CD4-positive, alpha-beta T cell (primary cell): ENCODE measurements at places on chromosomes 3 and 15. TPM values are rescaled to one million over a fixed set of nuclear protein-coding genes. Genes with fewer than 3 reads are reported as not detected.
A peak's percentile ranks its signal among the peaks of the same experiment; 100 is the strongest.

The ACSBG1 gene
- total RNA-seq, result 0.22 TPM

The FBXL22 gene
- 1.6 TPM for total RNA-seq

The RFX7 gene
- total RNA-seq, result 23.6 TPM

The XYLB gene
- total RNA-seq, result 0.59 TPM

The PLCH1 gene
- 0.20 TPM for total RNA-seq

The CCR2 gene
- 0.99 TPM for total RNA-seq

The DGKG gene
- not detected for total RNA-seq

The ECE2 gene
- not detected for total RNA-seq

The AP4E1 gene
- total RNA-seq, result 6.3 TPM

The CELF6 gene
- total RNA-seq, result 2.4 TPM

The ZNF660 gene
- 0.03 TPM for total RNA-seq

The CLPX gene
- 29.1 TPM for total RNA-seq

The TJP1 gene
- not detected for total RNA-seq

The PHC3 gene
- 143 TPM for total RNA-seq

GRCh38 chr3:73188707-73189106 lies 127.2 kb downstream of the EBLN2 start:
- no peaks in the 10 kb centered on the region for H3K36me3 ChIP-seq
- H3K27me3 ChIP-seq, result no peaks in the 10 kb centered on the region
- DNase-seq, result no peak
- no peak overlapping the region for H3K4me3 ChIP-seq
- no peak overlapping the region for H3K27ac ChIP-seq

DNA sequence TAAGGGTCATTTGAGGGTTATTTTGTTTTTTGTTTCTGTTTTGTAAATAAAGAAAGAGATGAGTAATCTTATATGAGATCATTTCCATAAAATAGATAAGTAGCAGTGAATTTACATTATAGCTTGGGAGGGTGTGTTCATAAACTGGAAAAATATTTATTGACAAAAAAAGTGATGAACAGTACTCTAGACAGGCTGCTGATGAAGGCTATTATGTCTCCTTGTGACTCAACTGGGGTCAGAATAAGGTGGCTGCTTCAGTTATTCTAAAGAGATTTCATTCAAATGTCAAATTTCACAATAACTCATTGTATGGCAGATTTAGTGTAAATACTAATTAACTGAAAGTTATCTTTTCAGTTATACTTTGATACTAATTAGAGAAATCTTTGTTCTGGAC lies 251.1 kb upstream of the CMC1 start:
- no peak overlapping the region for H3K27ac ChIP-seq
- DNase-seq, result no peak
- H3K4me1 ChIP-seq, result no peaks in the 10 kb centered on the region
- no peaks in the 10 kb centered on the region for H3K27me3 ChIP-seq

- H3K27me3 ChIP-seq, result no peaks in the 10 kb centered on the region
- H3K4me1 ChIP-seq, result peaks cover 30% of the 10 kb centered on the region
- peaks cover 23% of the 10 kb centered on the region for H3K36me3 ChIP-seq
- H3K4me3 ChIP-seq, result no peak overlapping the region
Measured at GRCh38 chr3:16484984-16485383, 28.5 kb downstream of the RFTN1 start.

GRCh38 chr3:124258057-124258500 lies 266.2 kb upstream of the ROPN1 start:
- no peaks in the 10 kb centered on the region for H3K27me3 ChIP-seq
- no peaks in the 10 kb centered on the region for H3K4me1 ChIP-seq
- no peak overlapping the region for H3K4me3 ChIP-seq
- H3K36me3 ChIP-seq, result no peaks in the 10 kb centered on the region
- DNase-seq, result no peak

DNA sequence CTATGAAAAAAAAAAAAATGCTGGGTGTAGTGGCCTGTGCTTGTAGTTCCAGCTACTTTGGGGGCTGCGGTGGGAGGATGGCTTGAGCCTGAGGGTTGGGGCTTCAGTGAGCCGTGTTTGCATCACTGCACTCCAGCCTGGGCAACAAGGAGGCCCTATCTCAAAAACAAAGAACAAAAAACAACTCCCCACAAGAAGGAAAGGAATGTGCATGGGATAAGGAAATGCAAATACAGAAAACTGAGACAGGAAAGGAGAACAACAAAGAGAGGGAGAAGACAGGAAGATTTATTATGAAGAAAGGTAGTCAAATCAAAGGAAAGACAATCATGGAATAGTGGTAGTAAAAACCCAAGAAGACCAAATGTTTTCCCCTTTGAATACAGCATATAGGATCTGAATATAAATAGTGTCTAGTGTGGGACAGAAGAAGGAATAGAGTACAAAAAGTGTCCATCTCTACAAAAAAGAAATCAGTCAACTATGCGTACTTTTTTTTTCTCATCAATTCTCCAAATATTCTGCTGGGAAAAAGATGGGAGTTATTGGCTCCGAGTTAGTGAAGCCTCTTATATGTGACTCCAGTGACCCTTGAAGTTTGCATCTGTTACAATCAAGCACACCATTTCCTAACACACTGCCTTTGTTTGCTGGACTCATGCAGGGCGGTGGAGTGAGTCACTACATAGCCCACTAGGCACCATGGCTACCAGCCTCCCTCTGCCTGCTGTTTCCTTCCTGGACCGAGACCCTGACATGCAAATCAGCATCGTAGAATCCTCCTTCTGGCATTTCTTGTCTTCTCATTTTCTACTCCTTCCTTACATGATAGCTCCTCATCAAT lies 101.2 kb upstream of the PTX3 start:
- DNase-seq, result no peak
- no peaks in the 10 kb centered on the region for H3K36me3 ChIP-seq
- no peak overlapping the region for H3K27ac ChIP-seq
- H3K4me3 ChIP-seq, result no peak overlapping the region

DNA sequence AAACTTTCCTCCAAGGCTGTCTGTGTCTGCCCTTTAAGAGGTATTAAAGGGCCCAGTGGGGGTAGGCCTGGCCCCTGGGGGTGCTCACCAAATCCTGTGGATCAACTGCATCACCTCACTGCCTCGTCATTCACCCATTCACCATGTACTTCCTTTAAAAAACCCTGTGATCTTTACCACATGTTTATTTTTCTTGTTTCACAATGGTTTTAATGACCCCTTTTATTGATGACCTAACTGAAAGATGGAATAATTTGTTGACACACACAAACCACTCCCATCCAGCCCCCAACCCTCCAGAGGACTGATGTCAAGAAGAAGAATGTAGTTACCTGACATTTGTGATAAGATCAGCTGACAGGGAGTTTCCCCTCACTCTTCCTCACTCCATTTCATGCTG lies 40.8 kb downstream of the KCNAB1 start:
- H3K27me3 ChIP-seq, result no peaks in the 10 kb centered on the region
- DNase-seq, result peak; percentile 2
- no peak overlapping the region for H3K27ac ChIP-seq
- H3K36me3 ChIP-seq, result no peaks in the 10 kb centered on the region
- H3K4me3 ChIP-seq, result no peak overlapping the region

- H3K27ac ChIP-seq, result no peak overlapping the region
- no peaks in the 10 kb centered on the region for H3K27me3 ChIP-seq
- H3K4me1 ChIP-seq, result no peaks in the 10 kb centered on the region
- DNase-seq, result no peak
- no peak overlapping the region for H3K4me3 ChIP-seq
Measured at GRCh38 chr3:187878772-187879518, 133.7 kb upstream of the BCL6 start.

DNA sequence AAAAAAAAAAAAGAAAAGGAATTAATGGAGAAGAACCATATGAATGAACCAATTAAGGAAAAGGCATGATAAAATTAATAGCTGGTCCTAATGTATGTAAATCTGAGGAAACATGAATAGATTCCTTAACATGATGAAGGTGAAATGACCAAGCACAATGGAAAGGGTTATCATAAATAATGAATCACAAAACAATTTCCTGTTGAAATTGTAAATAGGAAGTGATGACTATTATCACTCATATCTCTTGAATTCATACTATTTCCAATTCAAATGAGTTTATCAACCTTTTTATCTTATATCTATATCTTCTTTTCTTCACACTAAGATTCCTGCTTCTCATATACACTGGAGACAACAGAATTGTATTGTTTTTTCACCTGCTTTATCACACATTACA lies 32.0 kb downstream of the AADACL2 start:
- H3K27ac ChIP-seq, result no peak overlapping the region
- H3K27me3 ChIP-seq, result no peaks in the 10 kb centered on the region
- H3K36me3 ChIP-seq, result no peaks in the 10 kb centered on the region
- DNase-seq, result no peak
- no peaks in the 10 kb centered on the region for H3K4me1 ChIP-seq

GRCh38 chr3:115062009-115062408 lies 85.1 kb downstream of the ZBTB20 start:
- H3K4me3 ChIP-seq, result no peak overlapping the region
- no peaks in the 10 kb centered on the region for H3K36me3 ChIP-seq
- no peak overlapping the region for H3K27ac ChIP-seq
- H3K4me1 ChIP-seq, result no peaks in the 10 kb centered on the region
- DNase-seq, result no peak
- no peaks in the 10 kb centered on the region for H3K27me3 ChIP-seq

- H3K36me3 ChIP-seq, result no peaks in the 10 kb centered on the region
- no peak for DNase-seq
- H3K27me3 ChIP-seq, result peaks cover 4% of the 10 kb centered on the region
- no peaks in the 10 kb centered on the region for H3K4me1 ChIP-seq
- H3K27ac ChIP-seq, result no peak overlapping the region
Measured at GRCh38 chr3:25558121-25558520, 106.6 kb downstream of the TOP2B start.

- no peak for DNase-seq
- no peaks in the 10 kb centered on the region for H3K36me3 ChIP-seq
- H3K4me3 ChIP-seq, result peak within 1 kb of the TSS; percentile 22
- H3K4me1 ChIP-seq, result peaks cover 51% of the 10 kb centered on the region
- H3K27me3 ChIP-seq, result peaks cover 35% of the 10 kb centered on the region
Measured at GRCh38 chr3:129001101-129001805, at the start of gene EFCC1. EFCC1 (plus strand) TSS chr3:129001304; CDS start chr3:129001629, 325 bp downstream.

GRCh38 chr15:84760219-84760618 lies 11.8 kb downstream of the ZNF592 start:
- H3K36me3 ChIP-seq, result peaks cover 21% of the 10 kb centered on the region
- H3K27me3 ChIP-seq, result no peaks in the 10 kb centered on the region
- DNase-seq, result no peak
- peaks cover 68% of the 10 kb centered on the region for H3K4me1 ChIP-seq

GRCh38 chr3:157500232-157500631 lies 3.0 kb downstream of the VEPH1 start:
- H3K36me3 ChIP-seq, result no peaks in the 10 kb centered on the region
- no peak for DNase-seq
- peaks cover 3% of the 10 kb centered on the region for H3K4me1 ChIP-seq
- peaks cover 7% of the 10 kb centered on the region for H3K27me3 ChIP-seq
- H3K4me3 ChIP-seq, result no peak overlapping the region
- H3K27ac ChIP-seq, result no peak overlapping the region

DNA sequence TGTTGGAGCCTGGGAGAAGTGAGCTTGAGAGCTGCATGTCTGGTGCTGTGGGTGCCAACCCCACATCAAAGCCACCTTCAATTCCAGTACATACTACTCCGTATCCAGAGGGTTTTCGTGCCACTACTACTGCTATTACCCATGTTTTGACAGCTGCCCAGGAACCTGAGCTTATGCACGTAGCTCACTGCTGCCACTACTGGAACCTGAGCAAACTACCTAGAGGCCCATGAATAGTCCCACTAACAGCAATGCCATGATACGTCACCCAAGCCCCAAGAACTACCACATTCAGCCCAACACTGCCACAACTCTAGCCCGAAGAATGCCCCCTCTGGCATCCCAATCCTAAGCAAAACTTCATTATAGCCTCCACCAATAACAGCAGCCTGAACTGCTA lies 215.2 kb upstream of the BCHE start:
- H3K27me3 ChIP-seq, result no peaks in the 10 kb centered on the region
- no peak overlapping the region for H3K27ac ChIP-seq
- DNase-seq, result no peak
- H3K4me1 ChIP-seq, result no peaks in the 10 kb centered on the region
- H3K36me3 ChIP-seq, result no peaks in the 10 kb centered on the region
- no peak overlapping the region for H3K4me3 ChIP-seq

- no peak overlapping the region for H3K27ac ChIP-seq
- no peaks in the 10 kb centered on the region for H3K36me3 ChIP-seq
- H3K27me3 ChIP-seq, result no peaks in the 10 kb centered on the region
- no peak for DNase-seq
- no peaks in the 10 kb centered on the region for H3K4me1 ChIP-seq
- H3K4me3 ChIP-seq, result no peak overlapping the region
Measured at GRCh38 chr3:106013971-106014370, 145.2 kb upstream of the CBLB start.

DNA sequence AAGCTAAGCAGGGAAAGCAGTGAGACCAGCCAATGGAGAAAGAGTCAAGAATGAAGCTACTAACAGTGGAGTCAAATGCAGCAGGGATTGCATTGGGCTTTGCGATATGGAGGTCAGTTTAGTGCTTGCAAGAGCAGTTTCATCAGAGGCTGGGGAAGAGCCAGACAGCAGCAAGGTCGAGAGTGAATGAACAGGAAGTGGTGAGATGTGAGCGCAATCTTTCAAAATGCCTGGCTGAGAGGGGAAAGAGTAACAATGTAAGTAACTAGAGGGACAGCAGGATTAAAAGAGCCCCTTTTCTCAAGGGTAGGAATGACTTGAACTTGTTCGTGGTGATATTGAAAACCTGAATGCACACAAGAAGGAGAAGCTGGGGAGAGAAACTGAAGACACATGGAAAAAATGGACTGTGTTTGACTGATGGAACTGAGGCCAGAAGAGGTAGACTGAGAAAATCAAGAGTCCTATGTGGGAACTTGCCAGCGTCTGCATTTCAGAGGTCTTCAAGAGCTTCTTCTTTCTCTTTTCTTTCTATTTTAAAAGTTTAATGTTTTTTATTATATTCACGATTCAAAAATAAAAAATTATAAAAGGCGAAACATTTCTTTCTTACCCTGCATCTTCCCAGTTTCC lies 30.6 kb upstream of the GPR160 start:
- H3K4me3 ChIP-seq, result no peak overlapping the region
- peaks cover 25% of the 10 kb centered on the region for H3K4me1 ChIP-seq
- H3K27me3 ChIP-seq, result no peaks in the 10 kb centered on the region
- DNase-seq, result peak; percentile 2

DNA sequence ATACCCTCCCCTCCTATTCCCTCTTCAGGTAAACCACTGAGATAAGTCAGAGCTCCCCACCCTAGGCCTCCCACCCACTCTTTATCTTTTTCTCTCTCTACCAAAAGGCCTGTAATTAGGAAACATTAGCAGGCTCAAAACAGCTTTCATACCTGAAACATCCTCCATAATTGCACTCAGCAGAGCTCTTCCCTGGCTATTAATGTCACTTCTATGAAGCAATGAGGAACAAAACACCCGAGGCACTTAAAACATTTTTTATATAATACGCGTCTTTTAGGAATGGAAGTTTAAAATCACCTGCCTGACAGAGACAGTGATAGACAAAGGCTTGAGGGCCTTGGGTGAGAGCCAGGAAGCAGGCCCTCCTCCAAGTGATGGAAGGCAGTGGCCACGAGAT lies 138.9 kb downstream of the EPHB1 start:
- no peak for DNase-seq
- H3K4me1 ChIP-seq, result no peaks in the 10 kb centered on the region
- no peak overlapping the region for H3K4me3 ChIP-seq
- H3K36me3 ChIP-seq, result no peaks in the 10 kb centered on the region
- no peak overlapping the region for H3K27ac ChIP-seq

GRCh38 chr3:117666812-117667211 lies 957.2 kb downstream of the TUSC7 start:
- no peaks in the 10 kb centered on the region for H3K4me1 ChIP-seq
- no peak for DNase-seq
- H3K36me3 ChIP-seq, result no peaks in the 10 kb centered on the region
- H3K27me3 ChIP-seq, result no peaks in the 10 kb centered on the region
- no peak overlapping the region for H3K4me3 ChIP-seq
- no peak overlapping the region for H3K27ac ChIP-seq

GRCh38 chr3:171125010-171125409 lies 98.5 kb upstream of the SLC2A2 start:
- H3K4me3 ChIP-seq, result no peak overlapping the region
- no peaks in the 10 kb centered on the region for H3K27me3 ChIP-seq
- DNase-seq, result no peak
- no peaks in the 10 kb centered on the region for H3K4me1 ChIP-seq
- H3K27ac ChIP-seq, result no peak overlapping the region
- H3K36me3 ChIP-seq, result peaks cover 94% of the 10 kb centered on the region
